ENCODE measurements at places on chromosomes 3 and 15. TPM values are rescaled to one million over a fixed set of nuclear protein-coding genes. Genes with fewer than 3 reads are reported as not detected.
A peak's percentile ranks its signal among the peaks of the same experiment; 100 is the strongest.

DNA sequence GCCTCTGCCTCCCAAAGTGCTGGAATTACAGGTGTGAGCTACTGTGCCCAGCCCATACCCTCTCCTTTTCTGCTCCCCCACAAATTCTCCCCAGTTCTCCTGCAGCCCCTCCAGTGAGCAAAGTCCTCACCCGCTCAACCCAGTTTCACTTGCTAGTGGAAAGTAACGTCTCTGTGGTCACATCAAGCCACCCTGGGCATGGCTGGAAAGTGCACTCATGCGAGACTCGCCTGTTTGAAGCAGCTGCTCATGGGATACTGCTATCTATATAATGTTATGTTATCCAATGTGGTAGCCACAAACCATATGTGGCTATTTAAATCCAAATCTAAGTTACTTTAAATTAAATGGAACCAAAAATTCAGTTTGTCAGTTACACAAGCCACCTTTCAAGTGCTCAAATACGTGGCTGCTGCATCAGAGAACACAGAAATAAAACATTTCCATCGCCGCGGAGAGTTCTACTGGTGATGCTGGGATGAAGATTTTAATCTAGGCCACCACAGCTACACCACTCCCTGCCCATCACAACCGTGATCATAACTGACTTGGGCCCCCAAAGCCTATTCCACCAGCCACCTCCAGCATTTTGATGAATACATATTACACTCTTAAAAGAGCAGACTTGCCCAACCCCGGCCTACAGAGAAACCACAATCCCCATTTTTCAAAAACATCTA, 119.4 kb downstream of the LIPC start:
- DNase-seq, result no peak

DNA sequence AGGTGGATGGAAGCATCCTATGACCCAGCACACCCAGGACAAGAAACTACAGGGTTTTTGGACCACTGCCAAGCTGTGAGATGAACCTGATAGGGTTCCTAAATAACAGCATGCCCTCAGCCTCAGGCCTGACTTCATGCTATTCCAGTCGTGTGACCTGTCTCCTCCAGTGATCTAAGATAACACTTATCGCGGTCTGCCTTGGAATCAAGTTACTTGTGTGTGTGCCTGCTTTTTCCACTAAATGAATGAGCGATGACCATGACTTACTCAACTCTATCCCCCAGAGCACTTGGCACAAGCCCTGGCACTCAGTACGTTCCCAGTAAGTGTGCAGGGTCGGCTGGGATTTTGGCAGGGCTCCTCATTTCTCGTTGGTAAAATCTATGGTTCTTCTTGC, 172.7 kb upstream of the TP63 start:
- peak; percentile 77 for DNase-seq

DNA sequence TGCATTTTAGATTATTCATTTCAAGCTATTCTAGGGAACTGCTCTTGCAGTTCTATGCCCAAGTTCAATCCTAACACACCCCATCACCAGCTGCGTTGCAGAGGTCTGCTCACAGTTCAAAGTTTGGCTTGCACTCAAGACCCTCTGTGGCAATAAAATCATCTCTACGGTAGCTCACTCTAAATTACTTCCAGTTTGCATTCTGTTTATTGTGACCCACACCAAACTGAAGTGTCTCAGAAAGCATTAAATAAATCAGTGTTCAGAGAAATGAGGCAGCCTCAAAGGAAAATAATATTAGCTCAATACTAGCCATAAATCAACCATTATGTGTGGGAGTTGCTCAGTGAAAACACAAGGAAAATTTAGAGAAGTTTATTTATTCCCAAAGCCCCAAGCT, 250.3 kb downstream of the MAGI1 start:
- DNase-seq, result no peak

DNA sequence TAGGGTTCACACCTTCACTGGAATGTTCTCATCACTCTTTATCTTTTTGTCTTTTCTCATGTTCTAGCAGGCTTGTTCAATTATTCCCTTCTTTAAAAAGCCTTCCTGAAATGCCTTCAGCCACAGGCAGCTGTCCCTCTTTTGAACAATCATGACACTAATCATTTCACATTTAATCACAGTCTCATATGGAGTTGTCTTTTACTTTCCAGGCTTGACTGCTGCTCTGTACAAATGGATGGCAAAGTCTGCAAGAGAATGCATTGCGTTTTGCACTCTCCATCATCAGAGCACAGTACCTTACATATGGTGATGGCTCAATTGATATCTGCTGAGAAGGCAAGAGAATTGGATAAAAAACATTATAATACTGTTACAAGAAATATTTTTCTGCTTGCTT, 529.8 kb downstream of the DIPK2A start:
- no peak for DNase-seq

DNA sequence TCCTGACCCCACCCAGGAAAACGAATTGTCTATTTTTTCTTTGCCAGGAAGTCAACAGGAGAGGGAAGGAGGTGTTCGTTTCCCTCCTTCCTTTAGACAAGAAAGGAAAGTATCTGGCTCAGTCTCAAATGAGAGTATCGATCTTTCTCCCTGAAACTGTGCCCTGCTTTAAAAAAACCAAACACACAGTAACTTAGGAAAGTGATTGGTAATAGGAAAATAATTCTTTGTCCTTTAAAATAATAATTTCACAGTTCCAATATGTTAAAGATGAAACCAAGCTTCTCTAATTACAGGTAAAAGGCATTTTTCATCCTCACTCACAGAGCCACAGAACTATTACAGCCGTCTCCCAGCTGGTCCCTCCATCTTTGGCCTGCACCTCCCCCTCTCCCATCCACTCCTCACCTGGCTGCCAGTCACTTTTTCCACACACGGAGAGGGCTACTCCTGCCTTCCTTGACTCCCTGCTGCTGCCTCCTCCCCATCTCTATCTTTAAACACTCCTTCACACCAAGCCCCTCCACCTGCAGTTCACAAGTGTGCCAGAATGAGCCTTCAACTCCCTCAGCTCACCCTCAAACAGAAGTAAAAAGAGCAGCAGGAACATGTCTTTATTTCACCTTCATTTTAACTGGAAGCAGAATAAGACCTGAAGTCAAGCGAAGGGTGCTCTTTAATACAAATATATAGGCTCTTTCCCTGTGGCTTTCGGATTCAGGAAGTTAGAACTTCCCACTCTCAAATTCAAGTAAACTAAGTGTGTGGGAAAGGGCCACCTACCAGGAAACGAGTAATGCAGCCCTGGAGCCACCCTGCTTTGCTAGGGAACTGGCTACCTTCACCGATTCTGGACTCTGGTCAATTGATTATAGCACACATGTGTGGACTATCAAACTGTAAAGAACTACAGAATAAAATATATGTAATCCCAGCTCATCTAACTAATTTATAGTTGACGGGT, 116.4 kb downstream of the SENP2 start:
- no peak for DNase-seq

GRCh38 chr15:85312929-85313331, 67.5 kb upstream of the AKAP13 start:
- no peak for DNase-seq

DNA sequence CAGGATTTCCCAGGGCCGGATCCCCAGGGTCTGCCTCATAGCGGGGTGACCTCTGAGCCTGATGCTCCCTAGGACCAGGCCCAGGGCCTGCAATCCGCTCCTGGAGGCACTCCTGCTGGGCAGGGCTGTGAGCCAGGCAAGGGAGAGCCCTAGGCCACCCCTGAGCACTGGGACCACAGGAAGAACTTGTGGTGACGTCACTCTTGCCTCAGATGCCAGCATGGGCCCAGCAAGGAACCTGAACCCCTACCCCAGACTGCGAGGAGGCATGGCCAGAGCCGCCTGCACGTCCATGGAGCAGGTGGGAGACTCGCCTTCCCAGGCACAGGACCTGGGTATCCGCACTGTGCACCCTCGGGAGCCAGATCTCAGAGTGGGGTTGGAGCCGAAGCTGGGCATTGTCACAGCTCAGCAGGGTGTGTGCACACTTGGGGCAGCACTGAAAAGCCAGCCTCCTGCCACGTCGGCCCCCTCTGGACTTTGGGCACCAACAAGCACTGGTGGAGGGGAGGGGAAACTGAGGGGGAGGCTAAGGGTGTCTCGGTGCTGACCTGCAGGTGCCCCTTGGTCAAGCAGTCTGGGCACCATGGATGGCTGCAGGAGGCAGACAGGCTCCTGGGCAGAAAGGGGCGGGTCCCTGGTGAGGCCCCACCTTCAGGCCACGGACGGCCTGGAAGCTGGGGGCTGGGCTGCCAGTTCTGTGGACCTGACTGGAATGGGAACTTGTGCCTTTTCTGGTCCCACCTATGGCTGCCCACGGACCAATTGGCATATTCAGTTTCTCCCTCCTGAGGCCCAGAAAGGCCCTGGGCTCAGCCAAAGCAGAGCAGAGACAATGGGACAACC, 49.3 kb downstream of the SLC6A20 start:
- DNase-seq, result no peak

DNA sequence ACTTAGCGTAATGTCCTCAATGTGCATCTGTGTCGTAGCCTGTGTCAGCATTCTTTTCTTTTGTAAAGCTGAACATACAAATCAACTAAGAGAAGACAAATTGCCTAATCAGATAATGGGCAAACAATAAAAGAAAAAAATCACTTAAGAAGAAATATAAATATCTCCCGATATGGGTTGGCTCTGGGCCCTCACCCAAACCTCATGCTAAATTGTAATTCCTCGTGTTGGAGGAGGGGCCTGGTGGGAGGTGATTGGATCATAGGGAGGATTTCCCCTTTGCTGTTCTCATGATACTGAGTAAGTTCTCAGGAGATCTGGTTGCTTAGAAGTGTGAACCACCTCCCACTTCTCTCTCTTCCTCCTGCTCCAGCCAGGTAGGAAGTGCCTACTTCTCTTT, 285.0 kb upstream of the LYSMD4 start:
- no peak for DNase-seq

- DNase-seq, result no peak
These were observed 80.6 kb downstream of the PGPEP1L start for GRCh38 chr15:98927022-98927421.

- peak; percentile 6 for DNase-seq
These were observed 574 bp downstream of the SLC38A3 start for GRCh38 chr3:50205413-50206276.

- DNase-seq, result no peak
These were observed 36.7 kb upstream of the SLC7A14 start for GRCh38 chr3:170622369-170623159.

GRCh38 chr3:143118630-143119008, 952 bp upstream of the CHST2 start:
- DNase-seq, result no peak

GRCh38 chr3:31406896-31407295, 125.8 kb upstream of the STT3B start:
- no peak for DNase-seq

- no peak for DNase-seq
These were observed 40.3 kb downstream of the SPSB4 start for GRCh38 chr3:141091426-141091825.

DNA sequence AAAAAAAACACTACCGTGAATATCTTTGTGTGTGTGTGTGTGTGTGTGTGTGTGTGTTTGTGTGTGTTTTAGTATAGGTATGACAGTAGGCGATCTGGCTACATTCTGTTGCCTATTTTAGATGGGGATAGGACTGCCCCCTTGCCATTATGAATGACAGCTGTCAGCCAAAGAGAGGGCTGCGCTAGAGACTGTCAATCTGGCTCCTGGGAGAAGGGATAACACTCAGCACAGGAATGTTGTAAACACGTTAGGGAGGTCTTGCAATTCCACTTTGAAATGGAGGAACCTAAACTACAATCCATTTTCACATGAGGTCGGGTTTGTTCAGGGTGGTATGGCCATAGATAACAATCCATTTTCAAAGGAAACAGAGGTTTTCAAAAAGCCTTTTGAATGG, 14.1 kb upstream of the ETV5 start:
- no peak for DNase-seq

- DNase-seq, result no peak
These were observed 86.9 kb upstream of the UBE3A start for GRCh38 chr15:25525741-25526140.

- DNase-seq, result no peak
These were observed 81.5 kb upstream of the KCNMB2 start for GRCh38 chr3:178454726-178455125.

- no peak for DNase-seq
These were observed 30.4 kb upstream of the PLAAT1 start for GRCh38 chr3:193210618-193211017.

DNA sequence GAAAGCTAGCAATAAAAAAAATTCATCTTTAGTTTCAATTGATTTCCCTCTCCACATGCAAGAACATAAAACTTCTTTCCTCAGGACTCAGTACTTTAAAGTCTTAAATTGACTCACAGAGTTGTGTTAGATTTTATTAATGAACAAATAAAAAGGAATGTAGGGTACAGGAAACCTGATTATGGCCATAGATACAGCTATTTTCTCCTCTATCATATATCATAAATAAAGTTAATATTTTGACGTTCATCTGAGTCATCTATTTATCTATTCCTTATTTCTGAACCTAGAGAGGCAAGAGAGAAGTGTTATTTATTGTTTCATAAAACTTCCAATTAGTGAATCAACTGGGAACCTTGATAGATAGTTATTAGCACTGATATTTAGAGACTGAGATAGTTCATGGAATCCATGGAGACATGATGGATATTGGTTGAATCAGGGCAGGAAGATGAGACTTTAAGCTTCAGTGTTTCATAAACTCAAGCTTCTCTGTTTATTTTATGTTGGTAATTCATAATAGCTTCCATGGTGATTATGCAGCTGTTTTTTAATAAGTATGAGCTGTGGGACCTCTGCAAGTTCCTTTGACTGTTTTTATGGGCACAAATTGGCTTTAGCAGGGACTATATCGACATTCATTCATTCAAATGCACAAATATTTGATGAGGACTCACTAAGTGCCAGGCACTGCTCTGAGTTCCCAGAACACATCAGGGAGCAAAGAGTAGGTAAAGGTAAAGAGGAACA, 143.5 kb upstream of the TGFBR2 start:
- DNase-seq, result peak; percentile 9

- no peak for DNase-seq
These were observed 10.8 kb downstream of the POLG start for GRCh38 chr15:89323825-89324224.

- DNase-seq, result no peak
These were observed 62.7 kb upstream of the NR2C2 start for GRCh38 chr3:14884665-14885064.

GRCh38 chr3:10055097-10055496, 28.9 kb downstream of the FANCD2 start:
- no peak for DNase-seq

- DNase-seq, result no peak
These were observed 26.4 kb downstream of the CCR4 start for GRCh38 chr3:32977861-32978260.

AADACL2 gene
- not detected for polyA plus RNA-seq

SHISA5 gene
- polyA plus RNA-seq, result 280 TPM

NR2E3 gene
- 0.12 TPM for polyA plus RNA-seq

PBRM1 gene
- 5.7 TPM for polyA plus RNA-seq

HIGD2B gene
- not detected for polyA plus RNA-seq

SLC51B gene
- not detected for polyA plus RNA-seq

OSBPL10 gene
- polyA plus RNA-seq, result 20.1 TPM

SEMA3F gene
- polyA plus RNA-seq, result 94.2 TPM

SPTBN5 gene
- 1.1 TPM for polyA plus RNA-seq

LRRC3B gene
- polyA plus RNA-seq, result not detected

ZNF860 gene
- polyA plus RNA-seq, result 1.4 TPM
